Activated T-cell treated with anti-CD3 and anti-CD28 coated beads, Interleukin-2, amount 50 U/mL, for 48 hours (primary cell): ENCODE measurements at places on chromosomes 4 and X.

DNA sequence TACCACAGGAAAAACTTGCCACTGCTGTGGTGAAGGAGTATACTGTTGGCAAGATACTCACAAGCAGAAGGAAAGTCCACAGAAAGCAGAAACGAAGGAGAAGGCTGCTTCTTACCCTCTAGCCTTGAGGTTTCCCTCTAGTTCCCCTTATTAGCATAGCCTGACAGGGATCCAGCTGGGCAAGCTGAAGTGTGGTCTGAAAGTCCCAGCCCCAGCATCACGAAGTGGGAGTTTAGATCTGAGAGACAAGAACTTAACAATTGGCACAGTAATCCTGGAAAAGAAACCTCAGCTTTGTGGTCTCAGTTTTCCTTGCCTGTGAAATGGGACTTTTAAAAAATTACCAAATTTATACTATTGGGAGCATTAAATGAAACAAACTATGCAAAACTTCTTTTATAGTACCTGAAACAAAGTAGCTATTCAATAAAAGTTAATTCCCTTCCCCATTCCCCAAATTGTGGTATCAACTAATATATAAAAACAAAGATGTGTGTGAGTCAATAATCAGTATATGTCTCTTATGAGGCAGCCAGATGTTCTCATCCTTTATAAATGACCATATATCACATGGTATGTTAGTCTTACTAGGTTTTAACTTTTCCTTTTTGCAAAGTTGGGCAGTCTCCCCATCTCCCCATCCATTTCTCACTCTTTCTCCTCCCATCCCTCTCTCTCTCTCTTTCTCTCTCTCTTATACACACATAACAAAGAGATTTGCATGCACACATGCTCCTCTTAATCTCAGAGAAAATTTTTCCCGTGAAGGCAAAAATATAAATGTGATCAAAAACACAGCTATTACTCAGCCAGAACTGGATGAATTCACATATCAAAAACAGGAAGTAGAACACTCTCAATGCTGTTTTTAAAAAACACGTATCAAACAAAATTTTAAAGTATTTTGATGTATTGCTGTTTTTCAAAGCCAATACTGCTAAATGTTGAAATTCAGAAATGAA, 57.8 kb downstream of the SCFD2 start:
- DNase-seq = no peak

GRCh38 chr4:124431653-124432192, 280.8 kb downstream of the ANKRD50 start:
- DNase-seq = no peak

GRCh38 chr4:114306946-114307345, 291.7 kb upstream of the UGT8 start:
- DNase-seq = no peak

DNA sequence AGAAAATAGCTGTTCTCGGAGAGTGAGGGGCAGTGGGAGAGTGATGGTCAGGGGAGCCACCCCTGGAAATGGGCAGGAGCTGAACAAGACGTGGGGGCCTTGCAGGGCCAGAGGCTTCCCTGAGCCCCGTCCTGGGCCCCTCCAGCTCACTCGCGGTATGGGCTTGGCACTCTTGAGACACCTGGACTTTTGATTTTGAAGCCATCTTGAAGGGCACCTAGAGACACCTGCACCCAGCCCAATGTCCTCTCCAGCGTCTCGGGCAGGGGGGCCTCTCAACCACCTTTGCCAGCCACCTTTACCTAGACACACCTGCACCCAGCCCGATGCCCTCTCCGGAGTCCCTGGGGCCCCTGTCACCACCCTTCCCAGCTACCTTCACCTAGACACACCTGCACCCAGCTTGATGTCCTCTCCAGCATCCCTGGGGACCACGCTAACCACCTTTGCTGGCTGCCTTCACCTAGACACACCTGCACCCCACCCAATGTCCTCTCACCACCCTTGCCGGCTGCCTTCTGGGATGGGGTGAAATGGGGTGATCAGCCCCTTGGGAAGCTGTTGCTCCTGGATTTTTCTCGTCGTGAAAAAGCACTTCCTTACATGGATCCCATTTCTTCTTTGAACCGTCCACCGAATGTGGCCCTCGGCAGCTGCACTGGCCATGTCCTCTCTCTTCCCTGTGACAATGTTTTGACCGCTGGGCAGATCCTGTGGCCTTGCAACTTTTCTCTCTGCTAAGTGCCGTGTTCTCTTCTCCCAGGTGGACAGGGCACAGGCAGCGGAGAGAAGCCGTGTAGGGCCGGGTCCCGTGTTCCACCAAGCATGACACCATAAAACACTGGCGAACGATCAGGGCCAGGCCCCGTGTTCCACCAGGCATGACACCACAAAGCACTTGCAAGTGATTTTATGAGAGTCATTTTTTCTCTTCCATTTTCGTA, 47.5 kb downstream of the CPZ start:
- no peak for DNase-seq
